ENCODE measurements at places on chromosomes 3 and 15.

- no peak for DNase-seq
Observed at GRCh38 chr3:44077267-44077666, 164.4 kb upstream of the TOPAZ1 start.

DNA sequence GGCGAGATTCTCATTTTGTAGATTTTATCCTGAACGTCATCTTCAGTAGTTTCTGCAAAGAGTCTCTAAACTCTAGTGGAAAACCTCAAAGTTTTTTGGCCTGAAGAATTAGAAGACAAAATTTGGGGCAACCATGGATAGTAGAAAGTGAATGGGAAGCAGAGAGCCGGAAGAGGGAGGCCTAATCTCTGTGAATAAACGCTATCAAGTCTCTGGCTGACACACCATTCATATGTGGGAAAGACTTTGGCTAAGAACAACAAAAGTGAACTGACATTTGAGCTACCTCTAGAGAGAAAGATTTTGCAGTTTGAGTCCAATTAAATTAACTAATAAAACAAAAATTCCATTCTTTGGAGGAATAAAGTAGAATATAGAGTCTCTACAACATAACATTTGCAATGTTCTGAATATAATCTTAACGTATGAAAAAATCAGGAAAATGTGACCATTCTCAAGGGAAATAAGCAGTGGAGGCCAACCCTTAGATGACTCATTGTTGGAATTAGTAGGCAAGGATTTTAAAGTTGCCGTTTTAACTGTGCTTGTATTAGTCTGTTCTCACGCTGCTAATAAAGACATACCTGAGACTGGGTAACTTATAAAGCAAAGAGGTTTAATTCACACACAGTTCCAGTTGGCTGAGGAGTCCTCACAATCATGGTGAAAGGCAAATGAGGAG lies 184.6 kb downstream of the C3orf38 start:
- DNase-seq = no peak

GRCh38 chr3:160103397-160103796 lies 114.8 kb downstream of the IL12A start:
- DNase-seq = no peak

DNA sequence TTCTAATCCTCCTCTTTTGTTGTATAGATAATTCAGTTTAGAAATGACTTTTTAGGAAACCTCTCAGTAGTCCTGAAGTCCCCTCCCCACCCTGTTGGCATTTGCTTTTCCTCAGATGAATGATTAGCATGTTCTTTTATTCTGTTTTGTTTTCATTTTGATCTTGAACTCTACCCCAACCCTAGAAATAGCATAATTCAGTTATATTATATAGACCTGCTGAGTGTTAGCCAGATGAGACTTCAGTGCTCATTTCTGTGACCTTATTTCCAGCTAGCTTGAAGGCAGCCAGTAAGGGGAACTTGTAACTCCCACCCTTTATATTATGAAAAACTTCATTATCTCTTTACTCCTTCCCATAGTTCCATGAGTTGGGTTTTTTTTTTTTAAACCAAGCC lies 41.2 kb downstream of the SNRK start:
- no peak for DNase-seq

GRCh38 chr3:107208100-107208499 lies 169.1 kb upstream of the CCDC54 start:
- DNase-seq = no peak

DNA sequence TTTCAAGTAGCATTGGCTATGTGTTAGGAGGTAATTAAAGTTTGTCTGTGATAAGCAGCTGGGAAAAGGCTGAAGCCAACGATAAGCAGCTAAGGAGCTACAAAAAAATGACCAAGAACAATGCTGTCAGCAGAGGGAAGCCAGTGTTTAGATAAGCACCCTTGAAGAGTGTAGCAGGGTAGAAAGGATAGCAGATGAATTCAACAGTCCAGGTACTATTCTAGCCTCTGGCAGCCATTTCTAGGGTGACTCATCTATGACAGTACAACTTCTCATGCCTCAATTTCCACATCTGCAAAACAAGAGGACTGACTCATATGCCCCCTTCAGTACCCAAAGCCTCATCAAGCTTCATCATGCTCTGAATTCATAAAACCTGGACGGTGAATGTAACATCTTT lies 617.6 kb upstream of the UBE2E2 start:
- no peak for DNase-seq

DNA sequence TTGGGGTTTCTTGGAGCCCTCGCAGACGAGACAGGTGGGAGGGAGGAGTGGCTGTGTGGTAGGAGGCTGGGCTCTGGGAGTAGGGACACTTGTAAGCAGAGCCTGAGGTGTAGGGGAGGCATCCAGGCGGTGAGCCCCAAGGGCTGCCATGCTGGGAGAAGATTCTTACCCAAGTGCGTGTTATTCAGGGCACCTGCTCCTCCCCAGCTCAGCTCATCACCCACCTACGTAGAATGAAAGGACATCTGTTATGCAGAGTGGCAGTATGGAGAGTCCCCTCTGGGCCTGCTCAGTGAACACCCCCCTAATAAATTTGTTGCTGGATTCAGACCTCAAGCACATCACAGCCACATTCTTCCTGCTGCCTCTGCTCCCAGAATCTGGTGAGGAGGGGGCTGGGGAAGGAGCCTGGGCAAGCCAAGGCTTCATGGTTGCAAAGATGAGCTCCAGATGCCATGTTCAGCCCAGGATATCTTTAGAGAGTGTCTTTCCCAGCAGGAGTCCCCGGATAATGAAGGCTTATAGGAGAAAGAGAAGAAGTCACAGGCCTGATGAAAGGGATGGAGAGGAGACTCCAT lies 261.8 kb downstream of the EPHB1 start:
- DNase-seq = no peak

DNA sequence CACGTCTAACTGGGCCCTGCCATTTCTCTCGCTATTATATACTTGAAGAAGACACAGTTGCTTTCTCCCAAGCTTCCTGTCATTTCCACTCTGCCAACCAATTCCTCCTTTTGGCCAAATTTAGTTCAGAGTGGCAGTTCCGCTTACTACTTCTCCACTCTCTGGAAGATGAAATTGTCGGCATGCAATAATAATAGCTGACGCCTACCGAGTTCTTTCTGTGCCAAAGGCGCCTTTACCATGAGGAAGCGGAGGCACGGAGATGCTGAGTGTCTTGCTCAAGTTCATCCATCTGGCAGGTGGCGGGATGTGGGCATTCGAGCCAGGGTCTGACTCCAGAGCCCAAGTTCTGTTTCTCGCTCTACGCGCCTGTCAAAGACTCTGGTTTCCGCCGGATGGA lies 14.6 kb upstream of the NRROS start:
- DNase-seq = no peak

- DNase-seq = no peak
Observed at GRCh38 chr15:57017024-57017423, 98.6 kb downstream of the TCF12 start.

Measured in 8988T (cell line).